Amniotic stem cell (primary cell): ENCODE measurements at places on chromosomes 1 and 21.
A peak's percentile ranks its signal among the peaks of the same experiment; 100 is the strongest.

GRCh38 chr1:27577504-27578188, 26.3 kb downstream of the AHDC1 start:
- no peak for DNase-seq

DNA sequence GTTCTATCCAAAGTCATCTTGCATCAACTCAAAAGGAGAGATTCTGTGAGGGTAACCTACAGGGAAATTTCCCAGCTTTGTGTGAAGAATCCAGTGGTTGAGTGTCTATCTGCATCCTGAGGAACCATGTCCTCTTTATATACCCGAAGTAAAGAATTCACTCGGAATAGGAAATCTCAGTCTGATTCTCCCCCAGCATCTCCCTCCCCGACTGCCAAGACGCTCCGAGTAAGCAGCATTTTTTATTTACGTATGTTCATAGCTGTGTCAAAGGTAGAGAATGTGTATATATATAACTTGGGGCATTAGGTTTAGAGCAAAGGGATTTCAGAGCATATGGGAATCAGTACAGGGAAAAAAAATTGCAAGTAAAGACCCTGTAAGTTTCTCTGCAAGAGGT, 170.2 kb downstream of the SYT2 start:
- DNase-seq = no peak

DNA sequence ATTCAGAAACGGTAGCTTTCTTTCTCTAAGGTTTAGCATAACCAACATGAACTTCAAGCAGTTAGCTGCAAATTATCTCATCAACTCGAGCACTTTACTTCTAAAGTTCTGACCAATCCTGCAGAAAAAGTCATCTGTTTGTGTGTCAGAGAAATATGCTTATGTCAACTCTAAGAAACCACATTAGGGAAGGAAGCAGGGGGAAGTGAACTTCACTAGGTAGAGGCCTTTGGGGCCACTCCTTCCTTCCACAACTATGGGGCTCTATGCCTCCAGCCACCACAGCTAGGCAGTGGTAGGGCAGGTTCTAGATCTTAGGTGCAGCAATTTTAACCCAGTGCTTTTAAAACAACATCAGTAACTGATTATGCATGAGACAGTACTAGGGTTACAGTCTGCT, 375.9 kb downstream of the DSCAM start:
- no peak for DNase-seq

GRCh38 chr1:1799716-1800115, 21.4 kb upstream of the NADK start:
- no peak for DNase-seq

- no peak for DNase-seq
Measured at GRCh38 chr1:203640723-203641502, 14.3 kb downstream of the ATP2B4 start.

- peak; percentile 99 for DNase-seq
Measured at GRCh38 chr1:16613185-16614147, at the start of gene NBPF1. Gene NBPF1, minus strand, starts transcription at chr1:16613564.

DNA sequence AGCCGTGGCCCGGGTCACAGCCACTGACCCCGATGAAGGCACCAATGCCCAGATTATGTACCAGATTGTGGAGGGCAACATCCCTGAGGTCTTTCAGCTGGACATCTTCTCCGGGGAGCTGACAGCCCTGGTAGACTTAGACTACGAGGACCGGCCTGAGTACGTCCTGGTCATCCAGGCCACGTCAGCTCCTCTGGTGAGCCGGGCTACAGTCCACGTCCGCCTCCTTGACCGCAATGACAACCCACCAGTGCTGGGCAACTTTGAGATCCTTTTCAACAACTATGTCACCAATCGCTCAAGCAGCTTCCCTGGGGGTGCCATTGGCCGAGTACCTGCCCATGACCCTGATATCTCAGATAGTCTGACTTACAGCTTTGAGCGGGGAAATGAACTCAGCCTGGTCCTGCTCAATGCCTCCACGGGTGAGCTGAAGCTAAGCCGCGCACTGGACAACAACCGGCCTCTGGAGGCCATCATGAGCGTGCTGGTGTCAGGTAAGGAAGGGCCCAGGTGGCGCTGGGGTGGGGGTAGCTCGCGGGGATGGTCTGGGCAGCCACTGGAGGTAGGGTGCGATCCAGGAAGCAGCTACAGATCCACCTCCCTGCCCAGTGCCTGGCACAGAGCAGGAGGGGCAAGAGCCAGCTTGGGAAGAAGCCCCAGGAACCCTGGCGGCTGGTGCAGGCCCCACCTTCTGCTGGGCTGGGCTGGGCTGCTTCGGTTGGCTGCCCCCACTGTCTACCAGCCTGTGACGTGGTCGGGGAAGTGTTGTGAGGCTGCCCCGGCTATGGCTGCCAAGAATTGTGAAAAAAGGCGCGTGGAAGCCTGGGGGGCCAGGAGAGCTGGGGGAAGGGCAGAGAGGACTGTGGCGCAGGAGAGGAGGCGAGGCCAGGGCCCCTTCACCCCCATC, 3.8 kb downstream of the CELSR2 start:
- no peak for DNase-seq

GRCh38 chr1:180163041-180163440, 8.4 kb downstream of the QSOX1 start:
- no peak for DNase-seq

- DNase-seq = no peak
Measured at GRCh38 chr1:235073331-235073967, 55.2 kb downstream of the TOMM20 start.

- no peak for DNase-seq
Measured at GRCh38 chr1:241637604-241638003, 2.6 kb downstream of the CHML start.

- no peak for DNase-seq
Measured at GRCh38 chr1:90687747-90688146, 29.4 kb downstream of the BARHL2 start.

DNA sequence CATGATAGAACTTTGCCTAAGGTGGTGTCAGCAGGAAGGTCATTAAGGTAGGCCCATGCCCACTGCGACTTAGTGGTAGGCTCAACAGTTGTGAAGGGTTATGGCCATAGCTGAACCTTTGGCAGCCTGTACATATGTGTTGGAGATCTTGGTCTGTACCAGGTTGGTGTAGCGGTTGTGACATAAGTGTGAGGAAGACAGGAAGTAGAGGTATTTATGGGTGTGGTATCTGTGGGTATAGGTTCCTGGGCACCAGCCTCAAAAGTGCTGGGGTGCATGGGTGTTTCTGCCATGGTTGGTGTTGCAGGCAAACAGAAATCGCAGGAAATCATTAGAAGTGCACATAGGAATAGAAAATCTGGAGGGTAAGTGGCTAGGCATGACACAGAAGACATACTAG, 18.6 kb upstream of the LRIF1 start:
- DNase-seq = no peak

GRCh38 chr21:24514081-24514733, 1093.1 kb downstream of the MRPL39 start:
- DNase-seq = no peak

- DNase-seq = no peak
Measured at GRCh38 chr1:44270686-44271628, 57.7 kb downstream of the DMAP1 start.

GRCh38 chr1:247465796-247466195, 7.9 kb upstream of the OR2B11 start:
- no peak for DNase-seq

DNA sequence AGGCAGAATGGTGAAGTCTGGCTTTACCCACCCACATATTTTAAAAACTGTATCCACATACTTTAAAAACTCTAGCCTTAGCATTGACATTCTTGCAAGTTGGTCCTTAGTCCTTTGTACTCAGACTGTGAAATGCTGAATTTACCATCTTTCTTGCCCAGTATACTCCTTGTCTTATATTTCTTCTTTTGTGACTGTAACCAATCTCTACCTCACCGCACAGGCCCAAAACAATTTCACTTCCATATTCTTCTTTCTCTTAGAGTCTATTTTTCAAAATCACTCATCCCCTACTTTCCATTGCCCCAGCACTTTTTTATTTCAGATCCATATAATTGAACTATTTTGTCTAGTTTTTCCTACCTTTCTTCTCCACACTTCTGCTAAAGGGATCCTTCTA, 892.4 kb upstream of the B3GALT2 start:
- DNase-seq = no peak

DNA sequence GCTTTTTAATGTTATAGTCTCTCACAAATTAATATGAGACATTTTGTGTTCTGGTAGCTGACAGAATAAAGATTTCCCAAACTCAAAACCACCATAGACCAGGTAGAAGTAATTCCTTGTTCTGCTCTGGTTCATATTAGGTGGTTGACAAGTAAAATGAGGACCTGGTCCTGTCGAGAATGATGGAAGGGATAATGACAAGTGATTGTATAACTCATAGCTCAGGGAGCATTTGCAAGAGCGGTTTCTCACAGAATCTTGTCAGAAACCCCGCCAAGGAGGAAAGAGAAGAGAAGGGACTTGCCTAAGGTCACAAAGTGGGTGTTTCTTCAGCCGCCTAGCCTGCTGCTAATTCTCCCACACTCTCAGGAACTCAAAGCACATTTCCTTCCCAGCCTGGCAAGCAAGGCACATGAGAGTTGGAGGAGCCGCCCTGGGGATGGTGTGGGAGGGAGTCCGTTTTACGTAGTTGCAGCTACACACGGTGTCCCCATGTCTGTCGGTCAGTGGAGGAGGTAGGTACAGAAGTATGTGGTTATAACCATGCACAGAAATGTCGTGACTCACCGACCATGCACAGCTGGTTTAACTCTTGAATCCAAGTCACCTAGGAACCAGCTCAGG, 46.5 kb downstream of the SAMD13 start:
- no peak for DNase-seq

DNA sequence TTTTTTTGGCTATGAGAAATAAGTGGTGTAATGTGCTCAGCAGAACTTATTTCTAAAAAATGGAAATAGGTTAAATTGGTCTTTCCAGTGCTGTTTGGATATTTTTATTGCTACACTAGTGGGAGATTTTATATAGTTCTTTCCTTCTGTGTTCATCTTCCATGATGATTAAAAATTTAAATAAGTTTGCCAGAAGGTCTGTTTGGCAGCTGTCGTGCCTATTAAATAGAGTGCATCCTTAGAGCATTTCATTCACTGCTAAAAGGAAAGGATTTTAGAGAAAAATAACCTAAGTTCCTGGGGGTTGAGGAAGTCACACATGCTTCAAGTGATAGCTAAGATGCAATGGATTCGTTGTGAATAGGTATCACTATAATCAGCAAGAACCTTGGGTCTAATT, 29.7 kb upstream of the RAVER2 start:
- DNase-seq = no peak

DNA sequence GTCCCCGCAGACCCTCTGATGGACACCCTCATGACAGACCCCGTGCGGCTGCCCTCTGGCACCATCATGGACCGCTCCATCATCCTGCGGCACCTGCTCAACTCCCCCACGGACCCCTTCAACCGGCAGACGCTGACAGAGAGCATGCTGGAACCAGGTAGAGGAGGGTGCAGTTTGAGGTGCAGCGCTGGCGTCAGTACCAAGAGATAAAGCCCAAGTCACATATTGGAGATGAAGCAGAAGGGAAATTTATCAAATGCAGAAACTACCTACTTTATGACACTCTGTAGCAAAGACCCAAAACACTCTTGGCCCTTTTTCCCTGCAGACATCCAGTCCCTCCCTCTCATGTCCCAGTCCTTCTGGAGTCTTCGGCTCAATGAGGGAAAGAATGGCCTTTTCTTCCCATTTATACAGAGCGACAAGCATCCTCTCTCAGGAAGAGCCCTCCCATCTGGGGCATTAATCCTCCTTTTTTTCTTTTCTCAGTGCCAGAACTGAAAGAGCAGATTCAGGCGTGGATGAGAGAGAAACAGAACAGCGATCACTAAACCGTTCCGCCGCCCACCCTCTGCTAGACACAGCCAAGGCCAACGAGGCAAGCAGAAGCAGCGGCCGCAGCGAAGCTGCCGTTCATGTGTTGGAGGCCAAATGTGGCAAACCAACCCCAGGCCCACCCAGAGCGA, 30.8 kb upstream of the KIF1B start:
- DNase-seq = no peak

DNA sequence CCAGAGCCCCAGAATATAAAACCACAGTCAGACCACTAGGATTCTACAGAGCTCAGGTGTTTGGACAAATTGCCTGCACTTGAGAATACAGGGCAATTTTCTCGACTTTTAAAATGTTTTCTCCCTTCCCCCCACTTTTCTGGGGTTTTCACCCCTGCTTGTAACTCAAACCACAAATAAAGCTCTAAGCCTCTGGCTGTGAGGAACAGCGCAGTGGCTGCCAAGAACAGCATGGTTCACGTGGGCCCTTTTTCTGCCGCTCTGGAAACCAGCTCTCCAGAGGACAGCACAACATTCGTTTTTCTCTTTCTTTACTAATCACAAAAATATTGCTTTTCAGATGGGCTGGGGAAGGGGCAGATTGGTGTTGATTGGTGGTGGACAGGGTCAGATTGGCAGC, 102.2 kb upstream of the JUN start:
- no peak for DNase-seq

- no peak for DNase-seq
Measured at GRCh38 chr1:85943945-85944344, 212.6 kb downstream of the COL24A1 start.

- no peak for DNase-seq
Measured at GRCh38 chr1:116538544-116538943, 32.3 kb downstream of the CD58 start.

DNA sequence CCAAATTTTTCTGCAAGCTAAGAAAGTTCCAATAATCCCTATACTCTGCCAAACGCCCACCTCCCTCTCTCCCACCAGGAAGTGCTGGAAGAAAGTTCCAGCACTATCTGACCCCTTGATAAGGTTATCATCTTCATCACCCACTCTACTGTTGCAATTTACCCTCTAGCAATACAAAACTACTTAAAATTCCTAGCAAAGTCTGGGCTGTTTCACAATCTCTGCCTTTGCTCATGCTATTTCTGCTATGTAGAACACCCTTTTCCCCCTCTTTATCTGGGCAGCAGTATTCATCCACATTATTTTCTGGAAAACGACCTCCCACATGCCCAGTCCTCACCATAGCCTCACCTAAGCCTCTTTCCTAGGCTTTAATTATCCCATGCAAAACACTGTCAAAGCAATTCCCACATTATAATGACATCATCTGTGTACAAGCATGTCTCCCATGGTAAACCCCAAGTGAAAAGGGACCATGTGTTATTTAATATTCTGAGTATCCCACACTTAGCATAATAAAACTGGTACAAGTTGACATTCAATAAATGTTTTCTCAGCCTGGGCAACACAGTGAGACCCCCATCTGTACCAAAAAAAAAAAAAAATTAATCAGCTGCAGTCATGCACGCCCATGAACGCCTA, 12.0 kb downstream of the F11R start:
- no peak for DNase-seq

DNA sequence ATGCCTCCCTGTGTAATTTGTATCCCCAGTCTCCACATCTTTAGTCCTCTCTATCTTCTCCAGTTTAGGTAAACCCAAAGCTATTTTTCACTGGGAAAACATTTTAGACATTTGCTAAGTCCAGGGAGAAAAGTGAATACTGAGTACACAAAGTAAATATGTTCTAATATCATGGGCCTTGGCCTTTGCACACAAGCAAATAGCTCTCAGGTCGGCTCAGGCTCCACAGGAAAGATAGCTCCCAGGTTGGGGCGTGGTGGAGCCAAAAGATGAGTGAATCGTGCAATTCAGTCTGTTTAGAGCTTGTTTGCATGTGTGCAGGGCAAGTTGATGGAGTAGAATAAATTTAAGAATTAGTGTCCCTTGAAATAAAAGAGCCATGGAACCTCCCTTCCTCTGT, 7.9 kb downstream of the RGSL1 start:
- no peak for DNase-seq

- DNase-seq = no peak
Measured at GRCh38 chr1:202967684-202968281, 726 bp upstream of the CYB5R1 start.

GRCh38 chr1:54614024-54614423, 9.3 kb downstream of the FAM151A start:
- DNase-seq = no peak
